ENCODE measurements at places on chromosomes 4 and X.

GRCh38 chr4:24428850-24429249 is 155.5 kb downstream of the DHX15 start:
- DNase-seq = no peak

- no peak for DNase-seq
Measured at GRCh38 chr4:170758988-170759387, 669.2 kb upstream of the AADAT start.

- no peak for DNase-seq
Measured at GRCh38 chr4:72313121-72313520, 255.9 kb downstream of the ADAMTS3 start.

DNA sequence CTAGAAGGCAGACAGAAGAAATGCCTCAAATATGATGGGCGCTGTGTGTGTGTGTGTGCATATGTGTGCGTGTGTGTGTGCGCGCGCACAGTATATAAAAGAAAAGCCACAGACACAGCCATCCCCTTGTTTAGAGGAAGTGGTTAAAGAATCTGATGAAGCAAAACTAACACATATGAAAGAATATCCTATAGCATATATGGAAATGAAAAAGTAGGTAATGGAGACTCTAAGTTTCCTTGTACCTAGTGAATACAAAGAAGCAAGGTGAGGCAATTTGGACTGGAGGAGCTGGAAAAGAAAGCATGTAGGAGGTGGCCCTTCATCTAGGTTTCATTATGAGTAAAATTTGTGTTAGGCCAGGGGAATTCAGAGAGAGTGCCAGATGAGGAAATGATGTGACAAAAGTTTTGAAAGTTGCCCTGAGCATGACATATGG is 58.6 kb upstream of the MCF2 start:
- no peak for DNase-seq

- no peak for DNase-seq
Measured at GRCh38 chr4:175273995-175274753, 356.0 kb downstream of the ADAM29 start.

- DNase-seq = no peak
Measured at GRCh38 chrX:147877726-147878125, 34.0 kb upstream of the FMR1 start.

- DNase-seq = no peak
Measured at GRCh38 chrX:22164770-22165388, 107.8 kb upstream of the CBLL2 start.

DNA sequence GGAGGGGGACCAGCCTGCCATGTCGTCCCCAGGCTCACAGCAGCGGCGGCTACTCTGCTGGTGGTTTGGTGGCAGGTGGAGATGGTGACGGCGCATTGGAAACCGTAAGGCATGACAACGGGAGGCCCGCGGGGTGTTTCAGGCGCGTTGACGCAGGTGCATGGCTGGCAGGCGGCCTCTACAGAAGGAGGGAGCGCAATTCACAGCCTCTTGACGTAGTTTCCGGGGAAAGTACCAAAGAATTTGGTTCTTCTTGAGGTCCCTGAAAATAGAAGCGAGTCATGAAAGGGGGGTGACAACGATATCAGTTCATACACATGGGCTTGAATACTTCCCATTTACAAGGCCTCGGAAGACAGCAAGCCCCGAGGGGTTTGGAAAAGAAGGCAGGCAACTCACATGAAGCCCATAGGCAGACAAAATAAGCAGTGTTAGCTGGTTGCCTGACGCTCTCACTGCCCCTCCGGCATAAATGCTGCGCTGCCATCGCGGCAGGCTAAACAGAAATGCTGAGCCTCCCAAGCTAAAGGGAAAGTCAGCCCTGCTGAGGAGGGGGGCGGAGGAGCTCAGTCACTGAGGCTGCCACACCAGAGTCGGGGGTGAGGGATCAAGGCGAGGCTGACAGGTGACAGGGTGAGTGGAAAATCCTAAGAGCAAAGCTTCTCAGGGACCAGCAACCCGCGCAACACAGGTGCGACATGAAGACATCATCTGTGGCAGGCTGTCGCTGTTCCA is 52.3 kb upstream of the PDLIM3 start:
- DNase-seq = no peak

DNA sequence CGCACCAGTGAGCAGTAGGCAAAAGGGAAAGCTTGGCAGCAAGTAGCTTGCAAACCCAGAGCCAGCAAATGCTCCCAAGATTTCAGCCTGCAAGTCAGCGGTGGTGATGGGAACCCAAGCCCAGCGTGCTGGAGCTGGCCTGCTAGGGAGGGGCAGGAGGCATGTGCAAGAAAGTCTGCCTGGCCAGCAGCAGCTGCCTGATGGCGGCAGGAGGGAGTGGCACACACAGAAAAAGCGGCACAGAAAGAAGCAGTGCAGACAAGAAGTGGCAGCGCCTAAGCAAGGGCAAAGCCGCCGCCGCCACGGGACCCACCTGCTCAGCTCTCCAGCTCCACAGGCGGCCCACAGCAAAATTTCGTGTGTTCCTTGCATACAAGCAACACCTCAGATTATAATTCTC is 1206.5 kb upstream of the PABPC4L start:
- no peak for DNase-seq

DNA sequence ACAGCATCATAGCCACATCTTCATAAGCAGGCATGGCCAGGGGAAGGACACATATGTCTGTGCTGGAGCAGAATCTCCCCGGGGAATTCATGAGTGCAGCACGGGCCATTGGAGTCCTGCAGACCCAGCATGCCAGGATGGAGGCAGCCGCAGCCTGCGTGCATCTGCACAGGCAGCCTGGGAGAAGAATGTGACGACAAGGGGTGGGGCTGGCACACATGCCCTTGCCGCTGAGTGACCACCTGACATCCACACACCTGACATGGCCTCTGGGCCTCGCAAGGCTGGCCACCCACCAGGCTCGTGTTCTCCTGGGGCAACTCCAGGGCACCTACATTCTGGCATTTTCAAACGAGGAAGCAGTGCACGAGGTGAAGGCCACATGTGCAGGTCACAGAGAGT is 66.2 kb upstream of the AFAP1 start:
- DNase-seq = no peak

Measured in sciatic nerve (tissue), 2 donors.